Glutamatergic neuron (in vitro differentiated cells): ENCODE measurements at places on chromosomes 7 and 10.

- DNase-seq: peak; percentile 56
Observed at GRCh38 chr7:30135301-30136116, 723 bp downstream of the MTURN start.

DNA sequence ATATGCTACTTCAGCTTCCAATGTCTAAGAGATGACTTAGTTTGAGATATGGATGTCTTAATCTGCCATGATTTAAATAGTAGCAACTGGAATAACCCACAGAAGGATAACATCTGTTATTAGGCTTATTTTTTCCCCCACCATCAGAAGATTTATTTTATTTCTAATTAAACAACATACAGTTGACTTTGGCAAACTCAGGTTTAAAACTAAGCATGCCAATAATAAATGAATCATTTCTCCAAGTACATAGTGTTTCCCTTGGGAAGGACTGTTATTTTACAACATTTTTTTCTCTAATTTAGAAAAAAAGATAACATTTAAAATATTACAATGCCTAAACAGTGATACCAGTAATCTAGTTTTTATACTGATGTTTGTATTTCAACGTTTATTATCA, 58.4 kb downstream of the SFTPD start:
- DNase-seq: no peak

GRCh38 chr10:69890065-69890847, 88.5 kb downstream of the COL13A1 start:
- DNase-seq: no peak

- DNase-seq: no peak
Observed at GRCh38 chr10:87847550-87847949, 15.8 kb downstream of the KLLN start.

DNA sequence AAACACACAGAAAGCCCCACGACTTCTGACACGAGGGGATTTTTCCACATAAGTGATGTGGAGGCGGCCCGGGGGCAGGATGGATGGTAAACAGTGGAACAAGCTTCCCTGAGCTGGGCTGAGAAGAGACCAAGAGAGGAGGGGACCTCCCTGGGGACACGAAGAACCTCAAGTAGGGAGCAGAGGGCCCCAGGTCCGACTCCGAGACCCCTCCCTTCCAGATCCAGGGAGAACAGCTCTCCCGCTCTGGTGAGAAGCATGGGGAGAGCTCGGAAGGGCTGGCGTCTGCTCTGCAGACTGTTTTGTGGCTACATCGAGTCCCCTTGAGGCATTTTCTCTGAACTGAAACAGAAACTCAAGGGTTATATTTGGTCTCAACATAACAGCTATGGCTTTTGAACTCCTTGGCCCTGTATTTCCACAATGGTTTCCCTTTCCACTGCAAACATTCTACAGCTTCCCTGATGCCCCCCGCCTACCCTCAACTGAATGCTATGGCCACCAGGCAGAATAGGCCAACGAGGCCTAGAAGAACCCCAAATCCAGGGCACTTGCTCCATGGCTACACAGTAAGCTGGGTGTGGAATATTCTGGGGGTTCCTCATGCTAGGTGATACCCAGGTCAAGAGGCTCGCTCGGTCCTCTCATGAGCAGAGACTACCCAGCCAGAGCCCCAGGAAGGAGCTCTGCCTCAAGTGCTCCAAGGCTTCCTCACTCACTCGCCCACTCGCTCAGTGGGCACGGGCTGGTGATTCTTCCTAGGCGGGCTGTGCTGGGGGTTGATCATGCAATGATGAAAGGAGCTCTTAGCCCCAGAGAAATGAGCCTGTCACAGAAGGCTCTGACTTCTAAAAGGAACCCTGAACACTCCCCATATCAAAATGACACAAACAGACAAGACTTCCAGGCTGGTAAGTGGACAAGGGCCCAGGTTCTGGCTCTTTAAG, 47.5 kb downstream of the FAM53B start:
- no peak for DNase-seq

- no peak for DNase-seq
Observed at GRCh38 chr10:50640238-50640637, 16.5 kb upstream of the SGMS1 start.

DNA sequence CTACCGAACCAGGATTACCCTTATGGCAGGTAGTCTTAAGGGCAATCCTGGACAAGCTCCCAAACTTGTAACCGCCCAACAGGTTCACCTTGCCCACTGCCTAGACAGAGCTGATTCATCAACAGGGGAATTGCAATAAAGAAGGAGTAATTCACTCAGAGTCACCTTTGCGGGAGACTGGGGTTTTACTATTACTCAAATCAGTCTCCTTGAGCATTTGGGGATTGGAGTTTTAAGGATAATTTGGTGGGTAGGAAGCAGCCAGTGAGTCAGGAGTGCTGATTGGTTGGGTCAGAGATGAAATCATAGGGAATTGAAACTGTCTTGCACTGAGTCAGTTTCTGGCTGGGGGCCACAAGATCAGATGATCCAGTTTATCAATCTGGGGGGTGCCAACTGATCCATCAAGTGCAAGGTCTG, 25.3 kb downstream of the HK1 start:
- no peak for DNase-seq

DNA sequence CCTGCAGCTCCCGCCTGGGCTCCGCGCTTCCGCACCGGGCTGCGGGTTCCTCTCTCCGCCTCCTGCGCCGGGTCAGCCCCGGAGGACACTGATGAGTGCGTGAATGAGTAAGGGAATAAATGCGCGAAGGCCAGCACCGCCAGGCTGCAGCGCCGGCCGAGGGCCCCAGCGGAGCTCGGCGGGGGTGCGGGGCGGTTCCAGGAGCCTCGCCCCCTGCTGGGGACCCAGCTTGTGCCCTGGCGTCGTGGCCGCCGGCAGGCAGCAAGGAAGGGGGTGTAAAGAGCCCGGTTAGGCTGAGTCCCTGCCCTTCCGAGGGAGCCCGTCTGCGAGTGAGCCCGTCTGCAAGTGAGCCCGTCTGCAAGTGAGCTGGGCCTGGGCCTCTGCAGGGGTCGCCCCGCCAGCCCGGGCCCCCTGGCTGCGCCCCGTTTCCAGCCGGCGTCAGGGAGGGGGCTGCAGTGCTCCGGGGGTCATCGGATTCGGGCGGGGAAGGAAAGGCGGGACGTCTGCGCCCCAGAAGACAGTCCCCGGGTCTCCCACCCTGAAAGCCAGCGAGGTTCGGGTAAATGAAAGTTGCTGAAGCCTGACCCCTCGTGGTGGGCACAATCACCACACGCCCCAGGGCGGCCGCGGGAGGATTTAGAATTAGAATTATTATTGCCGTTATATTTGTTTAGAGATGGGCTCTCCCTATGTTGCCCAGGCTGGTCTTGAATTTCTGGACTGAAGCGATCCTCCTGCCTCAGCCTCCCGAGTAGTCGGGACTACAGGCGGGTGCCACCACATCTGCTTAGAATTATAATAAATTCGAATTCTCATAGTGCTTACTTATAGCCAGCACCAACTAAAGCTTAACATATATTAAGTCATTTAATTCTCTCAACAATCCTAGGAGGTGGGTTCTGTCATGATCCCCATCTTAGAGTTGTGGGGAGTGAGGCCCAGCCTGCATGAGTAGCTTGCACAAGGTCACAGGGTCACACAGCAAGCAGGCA, 8.6 kb upstream of the CRYGN start:
- DNase-seq: peak; percentile 81

- DNase-seq: no peak
Observed at GRCh38 chr10:23199768-23200511, 7.8 kb downstream of the PTF1A start.

GRCh38 chr10:131978366-131978765, 3.4 kb downstream of the BNIP3 start:
- no peak for DNase-seq

GRCh38 chr7:33422825-33423645, 293.7 kb downstream of the BBS9 start:
- DNase-seq: no peak

- DNase-seq: no peak
Observed at GRCh38 chr7:87816389-87816788, 59.8 kb downstream of the SLC25A40 start.

DNA sequence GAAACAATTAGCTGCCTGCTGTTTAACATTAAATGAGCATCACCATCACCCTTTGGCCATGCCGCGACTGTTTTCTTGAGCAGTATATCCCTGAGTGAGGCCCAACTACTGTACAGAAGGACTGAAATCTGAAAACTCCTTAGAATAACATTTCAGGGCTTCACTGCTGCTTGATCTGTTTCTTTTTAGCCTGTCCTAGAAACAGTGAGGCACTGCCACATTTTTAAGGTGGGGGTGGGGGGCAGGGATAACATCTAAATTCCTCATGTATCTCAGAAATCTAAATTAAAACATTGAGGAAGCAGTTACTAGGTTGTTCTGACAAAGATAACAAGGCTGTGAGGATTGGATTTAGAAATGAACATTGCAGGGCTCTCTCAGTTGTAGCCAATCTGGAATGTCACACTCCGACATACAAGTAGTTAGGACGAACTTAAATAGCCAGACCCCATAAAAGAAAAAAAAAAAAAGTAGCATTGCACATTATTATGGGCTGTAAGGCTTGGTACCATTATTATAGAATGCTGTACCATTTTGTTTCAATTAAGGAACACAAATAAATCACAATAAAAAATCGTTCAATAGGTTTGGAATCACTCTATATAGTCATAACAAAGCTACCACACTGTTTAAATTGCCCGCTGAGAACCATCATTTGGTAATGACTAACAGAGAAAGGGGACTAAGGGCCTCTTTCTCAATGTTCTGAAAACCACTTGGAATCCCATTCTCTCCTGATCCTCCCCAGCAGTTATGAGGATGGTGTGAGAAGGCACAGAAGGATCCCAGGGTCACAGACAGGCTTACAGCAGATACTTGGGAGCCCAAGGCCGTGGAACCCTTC, 256.1 kb downstream of the INHBA start:
- DNase-seq: no peak

DNA sequence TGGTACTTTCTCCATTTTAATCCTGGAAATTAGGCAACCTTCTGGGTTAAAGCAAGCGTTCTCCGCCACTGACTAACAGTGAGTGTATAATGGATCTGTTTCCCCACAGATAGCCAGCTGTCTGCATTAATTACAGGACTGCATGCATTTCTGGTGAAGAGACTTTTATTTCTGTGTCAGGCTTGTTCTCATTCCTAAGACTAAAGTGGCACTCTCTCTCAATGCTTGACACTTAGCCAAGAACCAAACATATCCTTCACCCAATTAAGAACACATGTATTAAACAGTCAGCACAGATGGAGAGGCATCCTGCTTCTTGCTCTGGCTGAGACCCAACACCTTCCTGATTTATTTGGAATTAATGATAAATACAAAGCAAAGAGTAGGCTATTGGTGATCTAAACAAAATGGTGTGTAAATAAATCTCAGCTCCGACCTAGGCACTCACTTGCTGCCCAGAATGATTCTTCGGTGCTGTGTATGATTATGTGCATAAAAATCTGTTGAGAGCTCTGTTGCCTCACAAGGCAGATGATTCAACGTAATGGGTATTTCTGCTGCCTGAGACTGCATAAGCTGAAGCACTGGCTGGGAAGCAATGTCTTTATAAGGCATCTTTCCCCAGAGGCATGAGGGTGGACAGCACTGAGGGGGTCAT, 16.8 kb downstream of the CALU start:
- DNase-seq: no peak

DNA sequence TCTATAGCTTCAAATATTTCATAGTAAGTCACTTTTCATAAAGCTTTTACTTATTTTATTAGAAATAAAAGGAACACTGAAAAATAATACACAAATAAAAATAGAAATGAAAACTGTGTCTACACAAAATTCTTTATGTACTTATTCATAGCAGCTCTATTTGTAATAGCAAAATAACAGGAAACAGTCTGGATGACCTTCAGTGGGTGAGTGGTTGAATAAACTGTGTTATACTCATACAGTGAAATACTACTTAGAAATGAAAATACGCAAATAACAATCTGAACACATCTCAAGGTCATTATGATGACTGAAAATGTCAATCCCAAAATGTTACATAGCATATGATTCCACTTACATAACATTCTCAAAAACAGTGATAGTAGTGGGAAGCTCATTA, 138.7 kb upstream of the PCLO start:
- DNase-seq: no peak

- no peak for DNase-seq
Observed at GRCh38 chr7:8742837-8743236, 309.4 kb downstream of the NXPH1 start.

DNA sequence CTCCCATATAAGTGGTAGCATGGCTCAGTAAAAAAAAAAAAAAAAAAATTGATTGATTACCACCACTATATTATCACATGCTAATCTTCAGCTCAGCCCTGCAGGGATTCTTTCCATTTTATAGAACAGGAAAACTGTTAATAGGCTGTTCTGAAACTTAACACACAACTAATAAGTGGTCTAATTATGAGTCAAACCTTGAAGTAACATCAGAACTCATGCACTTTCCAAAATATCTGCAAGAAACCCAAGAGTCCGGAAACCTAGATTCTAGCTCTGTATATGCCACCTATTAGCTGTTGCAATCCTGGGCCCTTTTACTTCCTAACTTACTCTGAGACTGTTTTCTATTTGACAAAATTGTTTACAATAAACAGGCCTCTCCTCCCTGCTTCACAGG, 23.9 kb downstream of the SEM1 start:
- DNase-seq: no peak

DNA sequence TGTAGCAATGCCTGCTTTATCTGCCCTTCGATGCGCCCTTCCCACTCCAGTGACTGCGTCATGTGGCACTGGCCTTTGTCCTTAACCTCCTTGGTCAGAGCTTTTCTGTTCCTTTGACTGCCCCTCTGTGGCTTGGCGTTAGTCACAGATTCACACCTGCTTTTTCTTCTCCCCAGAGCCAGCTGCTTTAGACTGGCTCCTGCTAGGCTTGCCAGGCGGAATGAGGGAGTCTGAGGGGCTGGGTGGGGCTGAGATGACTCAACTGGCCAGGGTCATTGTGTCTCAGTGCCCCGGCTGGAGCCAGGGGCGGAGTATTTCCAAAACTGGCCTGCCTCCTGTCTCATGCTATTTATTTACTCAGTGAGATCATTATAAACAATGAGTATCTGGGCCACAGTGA, 194.1 kb downstream of the EMX2 start:
- DNase-seq: no peak

GRCh38 chr10:103910442-103911012, 7.5 kb downstream of the STN1 start:
- no peak for DNase-seq

- DNase-seq: no peak
Observed at GRCh38 chr7:195010-195829, 2.8 kb downstream of the FAM20C start.

- no peak for DNase-seq
Observed at GRCh38 chr10:131363416-131363815, 51.9 kb upstream of the TCERG1L start.

DNA sequence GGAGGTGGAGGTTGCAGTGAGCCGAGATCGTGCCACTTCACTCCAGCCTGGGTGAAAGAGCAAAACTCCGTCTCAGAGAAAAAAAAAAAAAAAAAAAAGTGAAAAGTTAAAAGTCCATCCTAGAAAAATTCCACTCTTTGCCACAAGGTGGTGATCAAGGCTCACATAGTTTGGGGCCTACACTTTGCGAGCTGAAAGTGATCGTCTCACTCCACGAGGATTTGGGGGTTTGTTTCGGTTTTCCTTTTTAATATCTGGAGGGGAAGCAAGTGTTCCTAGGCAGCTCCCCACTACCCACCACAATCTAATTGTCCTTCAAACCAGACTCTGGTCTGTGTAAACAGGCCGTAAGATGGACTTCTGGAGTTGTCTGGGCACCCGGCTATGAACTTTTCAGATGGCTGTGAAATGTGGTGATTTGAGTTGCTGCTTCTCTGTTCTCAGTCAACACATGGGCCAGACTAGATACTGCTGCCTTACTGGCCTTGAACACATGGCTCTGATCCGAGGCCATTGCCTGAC, 27.1 kb downstream of the PRLHR start:
- DNase-seq: no peak
